Activated CD8-positive, alpha-beta memory T cell treated with anti-CD3 and anti-CD28 coated beads, Interleukin-2, amount 10 ng/mL, durations not matched to agents 7 days and 5 days (primary cell): ENCODE measurements at places on chromosomes 1 and 21. TPM values are rescaled to one million over a fixed set of nuclear protein-coding genes. Genes with fewer than 3 reads are reported as not detected.
A peak's percentile ranks its signal among the peaks of the same experiment; 100 is the strongest.

SGIP1 gene
- total RNA-seq, result not detected

BEND5 gene
- 1.9 TPM for total RNA-seq

CLDN14 gene
- total RNA-seq, result not detected

C1orf21 gene
- total RNA-seq, result 8.5 TPM

FOXO6 gene
- total RNA-seq, result not detected

SPRR1A gene
- not detected for total RNA-seq

DNA sequence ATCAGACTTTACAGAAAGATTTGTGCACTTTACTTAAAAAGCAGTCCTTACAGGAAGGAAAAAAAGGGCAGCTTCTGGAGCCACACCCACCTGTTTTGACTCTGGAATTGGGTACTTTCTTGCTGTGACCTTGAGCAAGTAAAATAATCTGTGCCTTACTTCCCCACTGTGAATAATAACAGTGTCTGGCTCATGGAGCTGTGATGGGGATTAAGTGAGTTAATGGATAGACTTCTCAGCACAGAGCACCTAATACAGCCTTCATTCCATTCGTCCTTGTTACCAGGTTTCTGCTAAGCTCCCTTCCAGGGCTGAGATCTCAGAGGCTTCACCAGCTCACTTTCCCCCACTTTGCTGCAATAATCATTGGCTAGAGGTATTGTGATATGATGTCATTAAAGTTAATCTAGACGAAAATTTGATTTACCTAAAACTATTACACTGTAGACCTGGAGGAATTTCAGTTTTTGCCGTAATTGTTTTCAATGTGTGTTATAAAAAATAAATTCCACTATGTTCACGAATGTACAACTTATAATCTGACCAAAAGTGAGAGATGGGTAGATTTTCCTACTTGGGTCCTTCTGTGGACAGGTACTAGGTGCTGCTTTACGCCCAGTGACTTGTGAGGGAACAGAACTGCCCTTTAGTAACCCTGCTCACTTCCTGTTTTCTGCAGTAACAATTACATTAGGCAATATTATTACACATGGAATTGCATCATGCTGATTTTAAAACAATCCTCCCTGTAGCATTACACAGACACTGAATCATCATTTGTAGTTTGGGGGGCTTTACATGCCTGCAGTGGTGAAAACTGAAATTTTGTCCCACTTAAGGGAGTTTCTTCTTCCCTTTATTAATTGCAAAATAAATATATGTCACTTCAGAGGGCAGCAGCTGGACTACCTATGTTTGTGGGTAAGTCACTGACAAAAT is 19.7 kb upstream of the ABCG1 start:
- peaks cover 4% of the 10 kb centered on the region for H3K36me3 ChIP-seq
- H3K4me3 ChIP-seq, result no peak overlapping the region
- H3K27ac ChIP-seq, result peak overlapping the region; percentile 10
- peaks cover 13% of the 10 kb centered on the region for H3K27me3 ChIP-seq
- H3K4me1 ChIP-seq, result peaks cover 41% of the 10 kb centered on the region

GRCh38 chr1:237383791-237384190 is 341.8 kb downstream of the RYR2 start:
- no peak for DNase-seq
- H3K36me3 ChIP-seq, result no peaks in the 10 kb centered on the region

DNA sequence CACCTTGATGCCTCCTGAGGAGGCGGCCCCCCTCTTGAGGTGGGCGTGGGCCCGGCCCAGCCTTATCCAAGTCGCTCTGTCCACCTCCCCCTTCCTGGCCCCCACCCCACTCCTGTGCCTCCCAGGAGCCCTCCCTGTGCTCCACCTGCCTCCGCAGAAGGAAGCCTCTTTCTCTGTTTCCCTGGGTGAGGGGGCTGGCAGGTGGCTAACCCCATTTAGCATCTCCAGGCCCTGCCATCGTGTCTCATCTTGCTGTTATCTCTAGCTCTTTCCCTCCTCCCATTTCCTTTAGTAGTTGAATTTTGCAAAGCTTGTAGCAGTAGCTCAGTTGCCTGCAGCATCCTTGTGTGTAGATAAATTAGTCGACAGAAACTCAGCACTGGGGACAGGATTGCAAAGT is 7.2 kb downstream of the RNF187 start:
- no peaks in the 10 kb centered on the region for H3K27me3 ChIP-seq
- no peak for DNase-seq
- H3K4me3 ChIP-seq, result no peak overlapping the region
- H3K4me1 ChIP-seq, result peaks cover 55% of the 10 kb centered on the region
- H3K27ac ChIP-seq, result no peak overlapping the region

DNA sequence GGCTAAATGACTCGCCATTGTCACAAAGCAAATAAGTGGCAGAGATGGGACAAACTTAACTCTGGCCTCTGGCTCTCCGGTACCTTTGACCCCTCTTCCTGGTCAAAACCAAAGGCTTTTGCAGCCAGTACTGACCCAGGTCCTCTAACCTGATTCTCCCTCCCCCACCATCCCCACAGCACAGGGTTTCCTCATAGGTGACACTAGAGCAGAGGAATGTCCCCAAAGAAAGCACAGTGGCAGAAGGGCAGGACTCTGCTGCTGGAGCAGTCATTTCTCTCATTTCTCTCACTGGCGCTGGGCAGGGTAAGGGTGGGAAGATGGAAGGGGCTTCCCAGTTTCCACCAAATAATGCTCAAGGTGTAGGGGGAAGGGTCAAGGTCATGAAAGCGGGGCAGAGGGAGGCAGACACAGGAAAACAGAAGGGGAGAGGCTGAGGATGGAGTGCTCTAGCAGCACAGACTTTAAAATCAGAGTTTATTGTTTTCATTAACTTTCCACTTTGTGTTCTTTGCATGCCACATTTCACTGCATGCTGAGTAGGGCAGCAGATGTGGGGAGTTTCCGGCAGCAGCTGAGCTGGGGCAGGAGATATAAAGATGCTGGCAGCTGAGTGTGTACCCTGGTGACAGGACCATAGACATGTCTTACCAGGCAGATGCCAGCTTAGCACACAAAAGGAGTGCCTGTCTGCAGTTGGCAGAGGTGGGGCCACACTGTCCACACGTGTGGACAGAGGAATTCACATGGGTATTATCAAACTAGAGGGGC is 80.5 kb downstream of the FAM78B start:
- no peak overlapping the region for H3K27ac ChIP-seq
- peaks cover 4% of the 10 kb centered on the region for H3K4me1 ChIP-seq
- H3K4me3 ChIP-seq, result no peak overlapping the region
- no peak for DNase-seq

GRCh38 chr21:19510653-19511052 is 1107.1 kb upstream of the TMPRSS15 start:
- DNase-seq, result no peak
- no peaks in the 10 kb centered on the region for H3K4me1 ChIP-seq
- no peak overlapping the region for H3K4me3 ChIP-seq
- H3K36me3 ChIP-seq, result no peaks in the 10 kb centered on the region

GRCh38 chr1:26540351-26540750 is 10.8 kb downstream of the RPS6KA1 start:
- H3K27ac ChIP-seq, result peak overlapping the region; percentile 88
- H3K4me1 ChIP-seq, result peaks cover 85% of the 10 kb centered on the region
- H3K4me3 ChIP-seq, result peak overlapping the region; percentile 39
- H3K27me3 ChIP-seq, result no peaks in the 10 kb centered on the region
- peaks cover 9% of the 10 kb centered on the region for H3K36me3 ChIP-seq

GRCh38 chr21:37993071-37993470 is 76.8 kb upstream of the KCNJ6 start:
- H3K4me3 ChIP-seq, result no peak overlapping the region
- H3K27ac ChIP-seq, result no peak overlapping the region
- H3K4me1 ChIP-seq, result no peaks in the 10 kb centered on the region

DNA sequence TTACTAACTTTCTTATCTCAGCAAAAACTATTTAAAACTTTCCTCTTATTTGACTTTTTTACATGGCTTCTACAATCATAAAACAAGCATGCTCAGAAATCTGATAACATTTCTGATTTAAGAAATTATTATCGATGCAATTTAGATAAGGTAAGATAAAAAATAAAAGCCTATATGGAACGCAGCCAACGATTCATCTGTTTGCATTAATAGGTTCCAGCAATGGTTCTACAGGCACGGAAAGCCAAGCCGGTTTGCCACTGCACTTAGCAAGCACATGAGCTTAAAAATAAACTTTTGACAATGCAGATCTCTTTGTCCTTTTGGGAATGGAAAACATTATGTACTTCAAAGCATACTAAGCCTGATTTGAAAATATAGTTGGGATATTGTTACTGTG is 77.5 kb upstream of the KCNK2 start:
- H3K4me1 ChIP-seq, result no peaks in the 10 kb centered on the region
- no peak overlapping the region for H3K4me3 ChIP-seq
- no peaks in the 10 kb centered on the region for H3K27me3 ChIP-seq
- no peak for DNase-seq
- H3K36me3 ChIP-seq, result no peaks in the 10 kb centered on the region

GRCh38 chr1:87394982-87395381 is 66.3 kb downstream of the LMO4 start:
- DNase-seq, result no peak
- no peaks in the 10 kb centered on the region for H3K4me1 ChIP-seq

- DNase-seq, result no peak
- peaks cover 19% of the 10 kb centered on the region for H3K4me1 ChIP-seq
- H3K36me3 ChIP-seq, result no peaks in the 10 kb centered on the region
- no peak overlapping the region for H3K27ac ChIP-seq
- H3K4me3 ChIP-seq, result no peak overlapping the region
Measured at GRCh38 chr1:41714638-41715389, 203.9 kb downstream of the HIVEP3 start.

DNA sequence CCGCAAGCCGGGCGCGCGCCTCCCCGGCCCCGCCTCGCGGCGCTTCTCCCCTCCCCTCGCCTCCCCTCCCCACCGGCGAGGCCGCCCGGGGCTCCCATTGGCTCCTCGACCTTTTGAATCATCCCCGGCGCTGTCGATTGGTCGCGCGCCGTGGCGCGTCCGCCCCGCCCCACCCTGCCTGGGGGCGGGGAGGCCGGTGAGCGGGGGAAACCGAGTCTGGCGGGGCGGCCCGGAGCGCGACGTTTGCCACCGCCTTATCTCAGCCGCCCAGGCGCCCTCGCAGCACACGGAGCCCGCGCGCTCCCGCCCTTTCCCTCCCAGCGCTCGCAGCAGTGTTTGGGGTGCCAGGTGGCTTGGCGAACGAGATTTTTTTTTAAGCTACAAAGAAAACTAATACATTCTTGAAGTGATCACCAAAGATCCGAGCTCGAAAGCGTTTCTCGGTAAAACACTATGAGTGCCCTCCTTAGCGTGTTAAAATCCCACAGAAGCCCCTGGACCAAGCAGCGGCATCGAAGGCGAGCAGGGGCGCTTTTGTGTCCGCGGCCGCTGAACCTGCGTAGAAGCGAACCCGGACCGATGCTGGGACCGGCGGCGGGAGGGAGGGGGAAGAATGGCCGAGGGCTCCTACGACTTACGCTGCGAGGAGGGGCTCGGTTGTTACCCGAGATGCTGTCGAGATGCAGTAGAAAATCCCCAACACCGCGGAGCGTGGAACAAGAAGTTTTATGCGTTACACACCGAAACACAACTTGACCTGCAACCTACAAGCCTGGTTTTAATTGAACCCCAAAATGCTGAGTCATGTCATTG is 436 bp upstream of the LBR start:
- peak; percentile 95 for DNase-seq
- peaks cover 43% of the 10 kb centered on the region for H3K4me1 ChIP-seq
- H3K27me3 ChIP-seq, result no peaks in the 10 kb centered on the region
- H3K27ac ChIP-seq, result peak overlapping the region; percentile 98
- H3K4me3 ChIP-seq, result peak overlapping the region; percentile 96

DNA sequence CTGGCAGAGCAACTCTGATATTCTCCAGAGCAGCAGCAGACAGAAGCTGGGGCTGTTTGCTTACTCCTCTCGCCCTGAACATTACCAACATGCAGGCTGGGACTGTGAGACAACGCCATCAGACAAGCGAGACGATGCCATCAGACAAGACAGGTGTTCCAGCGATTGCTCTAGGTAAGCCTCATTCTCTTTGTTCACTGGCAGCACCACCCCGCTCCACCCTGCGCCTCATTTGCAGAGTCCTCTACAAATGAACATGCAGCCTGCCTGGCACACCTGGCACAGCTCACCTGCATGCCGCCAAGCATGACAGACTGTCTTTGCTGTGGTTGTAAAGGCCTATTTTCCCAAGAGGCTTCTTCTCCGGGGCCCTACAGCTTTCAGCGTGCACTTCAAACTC is 346.2 kb downstream of the SMYD3 start:
- no peak overlapping the region for H3K27ac ChIP-seq
- H3K36me3 ChIP-seq, result no peaks in the 10 kb centered on the region
- no peak for DNase-seq
- no peaks in the 10 kb centered on the region for H3K4me1 ChIP-seq

GRCh38 chr1:244337839-244338238 is 113.9 kb downstream of the ADSS2 start:
- no peaks in the 10 kb centered on the region for H3K36me3 ChIP-seq
- no peak for DNase-seq
- peaks cover 19% of the 10 kb centered on the region for H3K27me3 ChIP-seq

DNA sequence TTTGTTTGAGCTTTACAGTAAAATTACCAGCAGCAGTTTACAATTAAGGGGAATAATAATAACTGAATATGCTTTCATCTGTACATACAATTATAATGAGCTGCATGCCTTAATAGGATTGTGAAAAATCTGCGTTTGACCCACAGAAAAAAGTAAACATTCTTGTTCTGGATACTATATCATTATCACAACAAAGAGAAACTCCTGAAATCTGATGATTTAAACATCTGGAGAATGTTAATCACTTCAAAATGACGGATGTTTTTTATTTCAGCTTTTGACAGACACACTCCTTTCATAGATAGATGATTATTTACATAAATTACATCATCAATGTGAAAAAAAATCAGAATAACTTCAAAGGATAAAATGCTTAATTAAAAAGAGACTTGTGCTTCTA is 58.5 kb downstream of the TYW3 start:
- H3K4me3 ChIP-seq, result no peak overlapping the region
- no peak overlapping the region for H3K27ac ChIP-seq
- H3K27me3 ChIP-seq, result peaks cover 6% of the 10 kb centered on the region
- DNase-seq, result no peak
- no peaks in the 10 kb centered on the region for H3K4me1 ChIP-seq

DNA sequence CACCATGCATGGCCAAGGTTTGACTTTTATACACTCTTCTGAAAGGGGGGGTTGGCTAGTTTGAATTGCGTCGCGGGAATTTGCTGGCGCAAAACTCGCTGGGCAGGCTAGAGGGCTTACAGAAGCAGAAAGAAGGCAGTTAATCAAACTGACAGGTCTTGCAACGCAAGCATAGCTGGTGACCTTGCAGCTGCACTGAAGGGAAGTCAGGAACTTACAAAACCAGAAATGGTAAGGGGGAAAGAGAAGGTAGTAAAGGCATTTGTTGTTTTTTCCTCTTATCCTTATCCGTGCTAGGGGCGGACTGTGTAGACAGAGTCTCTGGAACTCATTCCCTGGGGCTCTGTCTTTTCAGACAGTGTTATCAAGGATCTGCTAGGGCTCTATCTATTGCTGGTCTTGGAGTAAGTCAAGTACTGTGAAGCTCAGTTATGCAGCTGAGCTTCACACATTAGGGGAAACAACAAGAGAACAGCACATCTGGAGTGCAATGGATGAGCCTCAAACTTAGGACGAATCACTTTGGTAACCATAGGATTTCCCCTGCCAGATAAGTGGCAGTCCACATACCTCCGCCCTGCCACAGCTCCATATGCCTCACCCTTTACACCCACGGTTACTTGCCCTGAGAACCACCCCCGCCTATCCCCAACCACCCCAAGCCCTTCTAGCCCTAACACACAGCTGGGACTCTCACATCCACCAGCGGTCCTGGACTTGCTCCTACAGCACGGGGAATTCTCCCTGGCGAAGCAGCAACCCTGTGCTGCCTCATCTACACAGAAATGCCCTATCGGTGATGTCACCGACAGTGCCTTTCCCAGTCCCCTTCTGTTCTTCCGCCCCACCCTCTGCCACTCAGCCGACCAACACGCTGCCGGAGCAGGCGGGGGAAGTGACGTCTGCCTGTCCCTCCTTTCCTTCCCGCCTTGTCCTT is 251.4 kb downstream of the FAM72C start:
- no peaks in the 10 kb centered on the region for H3K36me3 ChIP-seq
- H3K27ac ChIP-seq, result no peak overlapping the region
- no peak for DNase-seq
- H3K27me3 ChIP-seq, result peaks cover 19% of the 10 kb centered on the region
- H3K4me1 ChIP-seq, result no peaks in the 10 kb centered on the region
